ENCODE measurements at places on chromosomes 6 and 20. TPM values are rescaled to one million over a fixed set of nuclear protein-coding genes. Genes with fewer than 3 reads are reported as not detected.

DNA sequence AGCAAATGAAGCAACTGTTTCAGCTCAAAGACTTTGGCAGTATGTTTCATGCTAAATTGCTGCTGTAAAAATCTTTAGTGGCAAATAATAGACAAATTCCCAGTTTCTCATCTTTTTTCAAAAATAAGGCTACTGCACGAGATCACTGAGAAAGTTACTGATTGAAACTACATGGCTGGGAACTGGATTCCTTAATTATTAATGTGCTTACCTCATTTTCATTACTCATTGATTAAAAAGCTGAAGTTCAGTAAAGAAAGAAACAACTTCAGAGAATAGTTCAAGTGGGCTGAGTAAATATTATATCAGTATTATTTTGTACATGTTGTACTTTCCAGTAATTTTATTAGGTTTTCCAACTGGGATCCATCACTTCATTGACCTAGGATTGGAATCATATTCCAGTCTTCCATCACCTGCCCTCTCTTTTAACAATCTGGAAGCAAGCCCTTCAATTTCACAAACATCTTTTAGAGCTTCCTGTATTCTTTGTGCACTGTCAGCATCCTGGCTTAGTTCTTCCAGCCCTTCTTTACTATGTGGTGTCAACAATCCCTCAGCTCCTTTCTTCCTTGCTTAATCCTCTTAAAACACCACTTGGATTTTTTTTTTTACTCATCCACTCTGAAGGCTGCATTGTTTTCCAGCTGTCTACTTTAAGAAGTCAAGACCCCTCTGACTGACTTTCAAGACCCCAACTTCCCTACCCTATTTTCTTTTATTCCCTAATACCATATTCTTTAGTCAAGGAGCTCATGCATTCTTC, 4.3 kb downstream of the MEI4 start:
- no peak for DNase-seq

DNA sequence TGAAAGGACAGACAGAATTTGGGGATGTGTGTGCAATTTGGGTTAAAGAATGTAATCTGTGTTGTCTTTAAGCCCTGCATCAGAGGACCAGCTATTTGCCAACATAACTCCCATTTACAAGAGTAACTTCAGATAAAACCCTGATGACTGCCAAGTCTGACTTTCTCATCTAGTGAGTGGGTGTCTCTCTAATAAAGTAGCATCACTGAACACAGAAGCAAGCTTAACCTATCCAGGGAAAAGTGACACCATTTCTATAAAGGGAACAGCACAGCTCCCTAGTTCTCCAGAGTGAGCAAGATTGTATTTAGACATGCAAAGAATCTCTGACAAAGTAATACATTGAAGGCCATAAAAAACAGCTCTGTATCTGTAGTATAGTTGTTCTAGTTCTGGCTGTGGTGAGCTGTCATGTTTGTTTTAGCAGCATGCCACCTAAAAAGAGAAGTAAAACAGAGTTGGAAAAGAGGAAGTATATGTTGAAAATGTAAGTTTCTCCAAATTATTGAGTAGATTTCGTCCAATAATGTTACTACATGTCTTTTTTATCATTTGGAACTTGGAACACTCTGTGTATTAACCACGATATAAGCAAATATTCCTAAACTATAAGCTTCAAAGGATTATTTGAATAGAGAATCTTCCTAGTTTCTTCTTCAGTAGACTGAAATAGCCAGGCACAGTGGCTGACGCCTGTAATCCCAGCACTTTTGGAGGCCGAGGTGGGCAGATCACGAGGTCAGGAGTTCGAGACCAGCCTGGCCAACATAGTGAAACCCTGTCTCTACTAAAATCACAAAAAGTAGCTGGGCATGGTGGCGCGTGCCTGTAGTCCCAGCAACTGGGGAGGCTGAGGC, 8.8 kb upstream of the PIM1 start:
- no peak for DNase-seq

SRMS gene
- total RNA-seq = not detected

SLC22A2 gene
- not detected for total RNA-seq

NKAIN2 gene
- not detected for total RNA-seq

Data from SK-MEL-5 (cell line).